ENCODE measurements at places on chromosomes 13 and 19.
A peak's percentile ranks its signal among the peaks of the same experiment; 100 is the strongest.

GRCh38 chr13:33087790-33088189, 71.6 kb downstream of the KL start:
- DNase-seq, result no peak

- DNase-seq, result no peak
Measured at GRCh38 chr19:55258476-55258827, 365 bp downstream of the PPP6R1 start.

GRCh38 chr19:23310729-23311211, 60.6 kb upstream of the ZNF724 start:
- DNase-seq, result no peak

- no peak for DNase-seq
Measured at GRCh38 chr13:105463011-105463501, 1072.4 kb downstream of the EFNB2 start.

DNA sequence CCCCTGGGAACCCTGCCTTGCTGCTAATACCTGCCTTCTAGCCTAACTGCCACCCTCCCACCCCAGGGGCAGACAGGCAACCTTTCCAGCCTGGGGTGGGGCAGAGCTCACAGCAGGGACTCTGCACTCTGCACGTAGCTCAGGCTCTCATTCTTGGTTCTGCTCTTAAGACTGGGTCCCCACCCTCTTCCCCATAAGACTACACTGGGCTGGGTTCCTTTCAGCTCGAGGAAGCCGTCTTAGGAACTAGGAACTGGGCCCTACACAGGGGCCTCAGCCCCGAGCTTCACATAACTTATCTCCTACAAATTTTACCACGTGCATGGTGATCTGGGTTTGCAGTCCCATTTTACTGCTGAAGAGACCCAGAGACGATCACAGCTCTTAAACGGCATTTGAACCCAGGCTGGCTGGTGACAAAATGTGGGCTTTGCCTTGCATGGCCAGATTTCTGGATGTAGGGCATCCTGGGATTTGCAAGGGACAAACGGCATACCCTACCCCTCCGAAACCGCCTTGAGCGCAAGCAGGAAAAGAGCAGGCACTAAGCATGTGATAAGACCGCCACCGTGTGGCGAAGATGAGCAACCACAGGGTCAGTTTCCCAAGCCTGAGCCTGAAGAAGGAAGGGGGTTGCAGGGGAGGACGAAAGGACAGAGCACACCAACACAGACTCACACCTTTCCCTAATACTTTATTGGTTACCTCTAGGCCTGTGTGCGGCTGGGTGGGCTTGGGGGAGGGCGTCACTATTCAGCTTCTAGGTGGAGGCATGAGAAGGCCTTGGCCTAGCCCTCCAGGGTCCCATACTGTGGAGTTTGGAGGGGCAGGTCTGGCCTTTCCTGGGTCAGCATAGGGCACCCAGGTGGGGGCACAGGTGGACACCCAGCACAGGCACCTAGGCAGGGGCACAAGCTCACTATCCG, 5.1 kb downstream of the JUNB start:
- peak; percentile 83 for DNase-seq

GRCh38 chr13:39810091-39810877, 154.8 kb downstream of the COG6 start:
- peak; percentile 5 for DNase-seq

DNA sequence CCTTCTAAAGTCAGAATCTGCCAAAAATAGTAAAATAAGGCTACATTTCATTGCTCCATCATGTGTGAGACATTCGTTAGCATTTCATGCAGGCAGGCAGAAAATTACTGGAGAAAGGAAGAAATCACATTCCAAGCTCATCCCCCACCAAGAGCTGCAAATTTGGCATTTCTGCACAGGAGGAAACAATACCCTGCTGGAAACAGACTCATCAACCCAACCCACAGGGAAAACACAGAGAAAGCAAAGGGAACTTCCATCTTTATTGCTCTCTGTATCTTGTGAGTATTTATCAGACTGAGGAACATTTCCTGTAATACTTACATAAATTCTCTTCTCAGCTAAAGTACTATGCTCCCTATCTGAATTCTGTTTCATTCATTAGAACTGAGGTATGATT, 95.7 kb downstream of the KCTD12 start:
- DNase-seq, result no peak

DNA sequence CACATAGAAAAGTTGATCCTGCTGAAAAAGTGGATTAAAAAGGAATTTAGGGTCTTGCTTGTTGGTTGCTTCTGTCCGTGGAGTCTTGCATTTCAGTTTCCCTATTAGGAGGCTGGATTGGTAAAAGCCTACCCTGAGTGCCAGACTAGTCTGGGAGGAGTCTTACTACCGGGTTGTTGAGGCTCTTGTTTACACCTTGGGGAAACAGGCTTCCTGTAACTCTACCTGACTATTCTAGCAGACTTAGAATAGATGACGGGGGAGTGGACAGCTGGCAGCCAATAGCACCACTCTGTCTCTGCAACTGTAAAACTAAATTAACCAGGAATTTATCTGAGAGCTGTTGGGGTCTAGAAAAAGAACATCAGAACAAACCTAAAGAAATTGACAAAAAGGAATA, 11.3 kb upstream of the MPHOSPH8 start:
- no peak for DNase-seq

DNA sequence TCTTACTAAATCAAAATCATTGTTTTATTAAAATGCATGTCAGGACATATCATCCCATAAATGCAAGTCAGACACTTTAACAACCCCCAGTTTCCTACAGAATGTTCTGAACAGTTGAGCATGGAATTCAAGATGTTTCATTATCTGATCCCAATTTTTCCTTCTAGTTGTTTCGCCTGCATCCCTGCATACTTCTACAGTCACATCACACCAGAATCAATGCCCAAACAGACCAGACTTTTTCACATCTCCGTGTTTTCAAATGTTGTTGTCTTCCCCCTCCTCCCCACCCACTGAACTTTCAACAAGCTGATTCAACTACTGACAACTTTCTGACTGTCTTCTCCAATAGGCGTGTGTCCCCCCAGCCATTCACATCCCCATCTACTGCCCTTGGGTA, 48.6 kb downstream of the LHFPL6 start:
- no peak for DNase-seq

- peak; percentile 83 for DNase-seq
Measured at GRCh38 chr19:48738557-48739403, 1.6 kb downstream of the RASIP1 start.

DNA sequence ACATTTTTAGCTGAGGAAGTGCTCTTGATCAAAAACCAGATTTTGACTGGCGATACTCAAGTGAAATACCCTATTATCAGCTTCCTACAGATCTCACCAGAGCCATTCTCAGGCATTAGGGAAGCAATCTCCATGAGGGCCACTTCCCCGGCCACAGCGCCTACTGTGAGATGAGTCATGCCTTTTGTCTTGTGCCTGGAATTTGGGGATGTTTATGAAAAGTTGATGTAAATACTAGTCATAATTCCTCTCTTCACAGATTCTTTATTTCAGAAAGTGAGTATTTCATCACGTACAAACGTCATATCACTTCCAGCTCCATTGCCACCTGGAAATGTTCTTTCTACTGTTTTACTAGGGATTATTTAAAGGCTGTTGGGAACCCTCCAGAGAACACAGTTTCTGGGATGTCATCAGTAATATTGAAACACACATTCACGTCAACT, 25.3 kb upstream of the SLC46A3 start:
- DNase-seq, result no peak

DNA sequence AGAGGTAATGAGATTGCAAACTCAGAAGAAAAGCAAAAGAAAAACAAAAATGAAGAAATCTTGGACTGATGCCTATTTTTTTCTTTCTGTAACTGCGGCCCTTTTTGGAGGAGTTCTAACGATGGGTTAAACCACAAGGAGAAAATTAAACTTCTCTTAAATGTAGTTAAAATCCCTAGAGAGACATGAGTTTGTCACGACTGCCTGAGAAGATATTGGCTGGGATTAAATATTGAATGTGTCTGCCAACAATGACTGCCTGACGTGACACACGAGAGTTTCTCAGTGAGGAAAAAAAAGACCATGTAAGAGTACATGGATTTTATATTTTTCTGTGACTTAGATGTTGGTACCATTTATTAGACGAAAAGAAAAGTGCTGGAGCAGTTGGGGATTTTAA, 1013.4 kb downstream of the PCDH9 start:
- no peak for DNase-seq

DNA sequence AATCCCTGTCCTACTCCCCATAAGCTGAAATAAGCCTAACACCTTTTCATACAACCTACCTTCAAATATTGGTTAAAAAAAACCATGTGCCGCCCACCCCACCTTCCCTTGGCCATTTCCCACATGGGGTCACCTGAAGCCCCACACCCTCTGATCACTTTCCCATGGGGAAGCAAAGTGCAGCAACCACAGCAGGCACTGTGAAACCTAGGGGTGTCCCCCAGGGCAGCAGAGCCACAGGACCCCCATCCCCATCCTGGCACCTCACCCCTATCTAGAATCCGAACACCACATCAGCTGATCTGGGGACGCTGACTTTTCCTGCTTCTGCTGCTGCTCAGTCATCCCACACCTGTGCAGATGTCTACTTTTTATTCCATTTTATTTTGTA, 19.9 kb downstream of the CEACAM21 start:
- no peak for DNase-seq
